Stimulated activated CD4-positive, alpha-beta T cell treated with anti-CD3 and anti-CD28 coated beads, TNF-alpha, amount 100 ng/mL, for 1 hour (primary cell): ENCODE measurements at places on chromosomes 3 and 15.

GRCh38 chr3:83934192-83935021 lies 1024.4 kb upstream of the CADM2 start:
- no peak for DNase-seq

DNA sequence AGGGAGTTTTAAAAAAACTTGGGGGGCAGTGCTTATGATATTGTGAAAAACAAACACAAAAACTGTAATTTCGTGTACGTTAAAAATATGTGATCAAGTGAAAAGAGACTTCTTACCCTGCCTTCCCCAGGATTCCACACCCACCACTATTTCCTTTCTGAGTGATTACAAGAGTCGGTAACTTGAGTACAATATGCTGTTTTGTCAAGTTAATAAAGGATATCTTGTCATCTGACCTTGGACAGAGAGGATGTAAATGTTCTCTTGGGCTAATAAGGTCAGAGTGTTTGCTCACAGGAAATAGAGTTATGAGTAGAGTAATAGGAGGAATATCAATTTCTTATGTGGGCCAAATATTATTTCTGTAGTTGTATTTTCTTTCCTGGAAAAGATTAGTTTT lies 68.1 kb downstream of the NOX5 start:
- no peak for DNase-seq

DNA sequence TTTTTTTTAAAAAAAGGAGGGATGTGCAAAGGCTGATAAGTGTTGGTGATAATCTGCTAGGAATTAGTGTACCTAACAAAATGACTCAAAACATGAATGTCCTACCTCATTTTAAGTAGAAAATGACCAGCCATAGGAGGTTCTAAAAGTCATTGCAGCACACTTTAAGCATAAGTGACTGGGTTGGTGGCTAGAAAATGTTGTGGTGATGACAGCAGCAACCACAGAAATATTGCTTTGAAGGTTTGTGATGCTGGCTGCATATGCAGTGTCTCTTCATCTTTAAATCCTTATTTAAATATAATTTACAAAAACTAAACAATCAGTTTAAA lies 55.2 kb downstream of the CMSS1 start:
- DNase-seq: no peak

GRCh38 chr15:62109982-62110851 lies 43.4 kb downstream of the C2CD4A start:
- no peak for DNase-seq

GRCh38 chr3:62569609-62570008 lies 196.3 kb upstream of the FEZF2 start:
- DNase-seq: no peak

- no peak for DNase-seq
Observed at GRCh38 chr3:81884791-81885190, 123.3 kb upstream of the GBE1 start.

DNA sequence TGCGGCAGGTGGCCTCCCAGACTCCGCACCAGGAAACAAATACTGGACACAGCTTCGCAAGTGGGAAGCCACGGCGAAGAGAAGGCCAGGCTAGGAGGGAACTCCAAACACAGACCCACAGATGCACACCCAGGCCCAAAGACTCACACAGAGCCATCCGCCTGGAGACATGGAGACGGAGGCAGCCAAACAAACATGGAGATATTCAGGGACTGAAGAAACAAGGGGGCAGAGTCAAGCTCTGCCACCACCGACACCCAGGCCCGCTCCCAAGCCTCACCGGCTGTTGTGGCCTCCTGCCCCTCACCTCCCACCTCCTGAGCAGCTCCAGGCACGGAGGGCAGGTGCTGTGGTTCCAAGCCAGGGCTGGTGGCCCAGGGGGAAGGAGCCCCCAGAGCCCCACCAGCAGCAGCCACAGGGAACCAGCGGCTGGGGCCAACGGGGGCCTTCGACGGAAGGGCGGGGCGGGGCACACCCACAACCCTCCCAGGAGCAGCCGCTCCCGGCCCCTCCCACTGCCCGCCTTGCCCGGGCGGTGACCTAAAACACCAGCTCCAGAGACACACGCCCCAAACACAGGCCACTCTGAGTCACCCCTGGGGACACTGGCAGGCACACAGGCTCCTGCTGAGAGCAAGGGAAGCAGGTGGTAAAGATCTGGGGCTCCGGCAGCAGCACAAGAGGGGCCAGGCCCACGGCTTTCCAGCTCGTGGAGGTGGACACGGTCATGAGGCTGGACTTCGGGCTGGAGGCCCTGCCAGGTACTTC lies 31.9 kb downstream of the TNK2 start:
- DNase-seq: no peak

DNA sequence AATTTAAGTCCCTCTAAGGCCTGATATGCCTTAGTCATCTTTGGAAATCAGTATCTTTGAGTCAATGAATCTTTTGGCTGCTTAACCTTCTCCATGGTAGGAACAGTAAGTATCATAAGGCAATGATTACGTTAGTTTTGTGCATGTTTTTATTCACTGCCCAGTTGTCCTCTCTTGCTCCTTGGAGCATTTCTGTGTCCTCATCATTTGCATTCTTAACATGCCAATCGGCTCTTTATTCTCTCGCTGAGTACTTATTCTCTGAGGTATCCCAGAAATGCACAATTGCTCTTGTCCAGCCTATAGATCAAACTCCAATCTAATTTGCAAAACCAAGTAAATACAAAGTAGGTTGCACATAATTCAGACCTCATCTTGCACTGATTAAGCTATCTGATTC lies 405.0 kb upstream of the IL12A start:
- DNase-seq: no peak

DNA sequence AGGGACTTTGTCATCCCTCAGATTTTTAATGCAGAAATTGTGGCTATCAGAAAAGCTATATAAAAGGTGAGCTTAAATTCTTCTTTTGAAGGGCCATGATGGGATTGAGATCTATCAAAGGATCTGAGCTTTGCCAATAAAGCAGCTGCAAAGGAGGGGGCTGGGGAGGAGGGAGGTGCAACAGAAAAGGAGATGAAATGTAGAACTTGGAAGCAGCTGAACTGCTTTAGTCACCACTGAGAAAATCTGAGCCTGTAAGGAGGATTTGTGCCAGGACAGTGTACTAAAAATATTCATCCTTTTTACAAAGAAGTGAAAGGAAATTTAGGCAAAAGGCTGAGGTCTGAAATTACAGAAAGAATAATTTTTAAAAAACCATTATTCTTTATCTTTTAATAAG lies 10.4 kb downstream of the TSPAN3 start:
- no peak for DNase-seq

GRCh38 chr3:116946376-116946775 lies 236.8 kb downstream of the TUSC7 start:
- DNase-seq: no peak

- DNase-seq: peak; percentile 57
Observed at GRCh38 chr15:44711743-44712345, 527 bp downstream of the B2M start.
